Spleen (tissue), 13 donors: ENCODE measurements at places on chromosomes 2 and 18. TPM values are rescaled to one million over a fixed set of nuclear protein-coding genes. Genes with fewer than 3 reads are reported as not detected.

SPAG16 gene
- 10.9 TPM for total RNA-seq

FBLN7 gene
- 6.5 TPM for total RNA-seq

ITGA4 gene
- 138 TPM for total RNA-seq

MROH2A gene
- not detected for total RNA-seq

CRACDL gene
- 5.1 TPM for total RNA-seq

GPR39 gene
- total RNA-seq: not detected

DOK6 gene
- total RNA-seq: 2.0 TPM
